ENCODE measurements at places on chromosomes 16 and 17.

DNA sequence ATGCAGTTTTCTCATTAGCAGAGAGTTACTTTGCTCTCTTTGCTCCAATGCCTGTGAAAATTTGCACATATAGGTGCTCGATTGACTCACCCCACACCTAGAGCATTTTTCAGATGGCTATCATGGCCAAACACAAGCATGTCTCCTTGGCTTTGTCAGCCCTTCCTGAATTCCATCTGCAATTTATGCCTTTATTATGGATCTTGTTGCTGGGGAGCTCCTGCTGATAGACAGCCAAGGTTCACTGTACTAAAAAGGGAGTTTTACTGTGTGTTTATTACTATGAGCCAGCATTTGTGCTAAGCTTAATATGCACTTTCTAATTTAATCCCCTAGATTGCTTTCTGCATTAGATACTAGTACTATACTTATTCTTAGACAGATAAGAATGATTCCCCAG lies 93.3 kb downstream of the TOX3 start:
- no peak for DNase-seq

- no peak for DNase-seq
These were observed 124.3 kb upstream of the MED13 start for GRCh38 chr17:62189377-62189776.

- no peak for DNase-seq
These were observed 82.1 kb upstream of the NOL11 start for GRCh38 chr17:67635681-67636080.

DNA sequence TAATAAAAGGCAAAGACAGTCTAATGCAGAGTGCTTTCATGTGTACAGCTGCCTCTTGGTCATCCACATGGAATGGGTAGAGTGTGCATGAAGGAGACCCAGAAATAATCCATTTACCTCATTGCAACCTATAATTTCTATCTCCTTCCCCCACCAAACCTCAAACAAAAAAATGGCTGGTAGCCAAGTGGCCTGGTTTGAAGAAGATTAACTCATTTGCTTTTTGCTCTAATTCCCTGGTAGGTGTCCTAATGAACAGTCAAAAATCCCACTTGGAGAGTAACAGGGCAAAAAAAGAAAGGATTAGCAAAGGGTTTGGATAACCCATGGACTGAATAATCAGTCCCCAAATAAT lies 13.0 kb upstream of the LYRM9 start:
- DNase-seq: peak; percentile 23

DNA sequence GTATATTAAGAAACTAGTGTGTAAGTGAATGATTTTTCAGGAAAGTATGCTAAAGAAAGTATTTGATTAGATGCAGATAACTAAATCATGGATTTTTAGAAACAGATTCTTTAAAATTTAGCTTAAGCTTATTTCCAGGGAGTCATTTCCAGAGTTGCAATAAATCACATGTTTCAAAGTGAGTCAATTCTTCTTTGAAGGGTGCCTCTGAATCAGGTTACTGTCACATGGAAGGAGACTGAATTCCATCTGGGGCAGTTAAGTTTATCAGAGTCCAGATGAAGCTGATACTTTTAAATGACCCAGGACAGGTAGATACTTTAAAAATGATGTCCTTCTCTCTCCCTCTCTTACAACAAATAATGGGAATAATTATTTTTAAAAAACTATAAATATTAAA lies 5.0 kb downstream of the MFSD11 start:
- DNase-seq: no peak

- no peak for DNase-seq
These were observed 3.9 kb downstream of the GCGR start for GRCh38 chr17:81807839-81808238.

GRCh38 chr16:558298-559020 lies 1.7 kb upstream of the PRR35 start:
- DNase-seq: no peak

DNA sequence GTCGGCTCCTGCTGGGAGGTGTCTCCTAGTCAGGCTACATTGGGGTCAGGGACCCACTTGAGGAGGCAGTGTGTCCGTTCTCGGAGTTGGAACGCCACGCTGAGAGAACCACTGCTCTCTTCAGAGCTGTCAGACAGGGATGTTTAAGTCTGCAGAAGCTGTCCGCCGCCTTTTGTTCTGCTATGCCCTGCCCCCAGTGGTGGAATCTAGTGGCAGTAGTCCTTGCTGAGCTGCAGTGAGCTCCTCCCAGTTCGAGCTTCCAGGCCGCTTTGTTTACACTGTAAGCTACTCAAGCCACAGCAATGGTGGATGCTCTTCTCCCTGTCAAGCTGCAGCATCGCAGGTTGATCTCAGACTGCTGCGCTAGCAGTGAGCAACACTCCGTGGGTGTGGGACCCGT lies 36.0 kb downstream of the ITFG1 start:
- DNase-seq: no peak

DNA sequence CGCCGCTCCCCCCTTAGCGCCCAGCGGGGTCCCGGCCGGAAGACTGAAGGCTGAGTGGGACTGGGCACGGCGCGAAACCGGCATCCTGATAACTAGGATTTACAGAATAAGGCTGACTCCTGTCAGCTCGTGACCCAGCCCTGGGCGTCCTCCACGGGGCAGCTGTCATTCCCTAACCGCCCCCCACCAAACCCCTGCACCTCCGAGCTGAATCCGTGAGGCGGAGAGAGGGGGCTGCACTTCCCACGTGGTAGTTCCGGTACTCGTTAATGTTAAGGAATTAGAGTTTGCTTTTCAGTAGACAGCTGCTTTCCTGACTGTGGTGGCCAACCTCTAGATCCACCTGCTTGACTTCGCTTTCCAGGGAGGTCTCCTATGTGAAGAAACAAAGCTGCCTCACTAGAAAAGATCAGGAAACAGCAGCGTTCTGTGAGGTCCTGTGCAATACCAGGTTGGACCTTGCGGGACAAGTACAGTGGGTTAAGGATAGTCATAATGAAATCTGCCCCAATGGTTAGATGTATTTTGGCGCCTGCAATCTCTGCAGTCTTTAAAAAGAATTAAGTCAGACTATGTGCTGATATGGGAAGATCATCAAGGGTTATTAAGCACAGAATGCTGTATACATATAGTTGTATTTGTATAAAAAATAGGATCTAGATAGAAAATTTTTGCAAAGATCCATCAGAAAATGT lies 1.1 kb upstream of the WBP2 start:
- no peak for DNase-seq

DNA sequence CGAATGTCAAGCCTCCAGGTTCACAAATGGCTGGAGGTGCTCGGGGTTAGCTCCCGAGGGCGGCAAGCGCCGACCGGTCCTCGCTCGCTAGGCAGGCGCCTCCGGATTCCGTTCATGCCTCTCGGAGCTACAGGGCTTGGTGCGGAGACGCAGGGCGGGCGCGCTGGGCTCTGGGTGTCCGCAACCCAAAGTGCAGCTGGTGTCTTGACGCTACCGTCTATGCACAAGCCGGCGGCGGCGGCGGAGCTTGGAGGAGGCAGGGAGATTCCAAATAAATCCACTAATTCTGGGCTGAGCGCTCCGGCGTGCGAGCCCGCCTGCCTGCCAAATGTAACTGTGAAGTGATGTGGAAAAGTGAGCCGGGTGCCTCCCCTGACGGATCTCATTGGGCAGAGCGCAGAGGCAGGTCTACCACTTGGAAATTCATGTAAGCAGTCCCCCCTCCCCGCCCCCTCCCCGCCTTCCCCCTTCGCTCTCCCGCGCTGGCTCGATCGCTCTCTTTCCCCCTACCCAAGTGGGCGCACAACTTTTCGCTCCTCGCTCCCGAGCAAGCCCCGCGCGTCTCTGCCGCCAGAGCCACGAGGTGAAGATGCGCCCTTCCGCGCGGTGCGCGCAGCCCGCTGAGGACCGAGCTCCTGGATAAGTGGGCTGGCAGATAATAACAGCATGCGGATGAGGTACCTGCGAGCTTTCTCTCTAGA lies at the start of gene CDH8:
TSS of gene CDH8 (minus strand) at position 338 of the 701 bp plus-strand sequence. CDS start 15,035 bp downstream, outside the sequence.
- DNase-seq: peak; percentile 27

GRCh38 chr16:2278272-2278608 lies 10.3 kb upstream of the RNPS1 start:
- DNase-seq: no peak

DNA sequence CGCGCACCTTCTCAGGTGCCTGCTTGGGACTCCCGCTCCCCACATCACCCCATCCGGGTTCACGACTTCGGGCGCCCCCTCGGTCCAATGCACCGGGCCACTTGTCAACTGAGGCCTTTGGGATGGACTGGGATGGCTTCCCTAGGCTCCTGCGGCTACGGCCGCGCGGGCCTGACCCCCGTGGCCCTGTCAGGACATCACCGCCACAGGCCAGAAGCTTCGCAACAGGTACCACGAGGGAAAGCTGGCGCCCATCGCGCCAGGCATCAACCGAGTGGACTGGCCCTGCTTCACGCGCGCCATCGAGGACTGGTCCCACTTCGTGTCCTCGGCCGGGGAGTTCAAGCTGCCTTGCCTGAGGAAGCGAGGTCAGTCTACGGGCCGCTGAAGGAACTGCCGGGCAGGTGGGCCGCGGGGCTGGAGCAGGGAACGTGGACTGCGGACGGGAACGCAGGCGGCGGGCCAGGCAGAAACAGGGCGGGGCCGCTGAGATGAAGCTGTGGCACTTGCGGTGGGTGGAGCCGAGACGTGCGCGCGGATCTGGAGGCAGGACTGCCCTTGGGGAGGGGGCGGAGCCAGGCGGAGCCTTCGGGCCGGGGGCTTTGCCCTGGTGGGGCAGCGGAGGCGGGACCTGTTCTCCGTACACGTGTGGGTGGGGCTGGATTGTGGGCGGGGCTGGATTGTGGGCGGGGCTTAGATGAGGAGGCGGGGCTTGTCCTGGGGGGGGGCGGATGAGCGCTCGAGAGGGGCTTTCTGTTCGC lies 13.7 kb upstream of the CNGB1 start:
- no peak for DNase-seq

DNA sequence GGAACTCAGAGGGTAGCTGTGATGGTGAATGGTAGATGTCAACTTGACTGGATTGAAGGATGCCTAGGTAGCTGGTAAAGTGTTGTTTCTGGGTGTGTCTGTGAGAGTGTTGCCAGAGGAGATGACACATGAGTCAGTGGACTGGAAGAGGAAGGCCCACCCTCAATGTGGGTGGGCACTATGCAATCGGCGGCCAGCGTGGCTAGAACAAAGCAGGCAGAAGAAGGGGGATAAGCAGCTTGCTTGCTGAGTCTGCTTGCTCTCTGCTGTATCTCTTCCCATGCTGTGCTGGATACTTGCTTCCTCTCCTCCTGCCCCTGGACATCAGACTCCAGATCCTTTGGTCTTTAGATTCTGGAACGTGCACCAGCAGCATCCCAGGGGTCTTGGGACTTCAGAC lies 128.1 kb downstream of the AIPL1 start:
- DNase-seq: no peak

DNA sequence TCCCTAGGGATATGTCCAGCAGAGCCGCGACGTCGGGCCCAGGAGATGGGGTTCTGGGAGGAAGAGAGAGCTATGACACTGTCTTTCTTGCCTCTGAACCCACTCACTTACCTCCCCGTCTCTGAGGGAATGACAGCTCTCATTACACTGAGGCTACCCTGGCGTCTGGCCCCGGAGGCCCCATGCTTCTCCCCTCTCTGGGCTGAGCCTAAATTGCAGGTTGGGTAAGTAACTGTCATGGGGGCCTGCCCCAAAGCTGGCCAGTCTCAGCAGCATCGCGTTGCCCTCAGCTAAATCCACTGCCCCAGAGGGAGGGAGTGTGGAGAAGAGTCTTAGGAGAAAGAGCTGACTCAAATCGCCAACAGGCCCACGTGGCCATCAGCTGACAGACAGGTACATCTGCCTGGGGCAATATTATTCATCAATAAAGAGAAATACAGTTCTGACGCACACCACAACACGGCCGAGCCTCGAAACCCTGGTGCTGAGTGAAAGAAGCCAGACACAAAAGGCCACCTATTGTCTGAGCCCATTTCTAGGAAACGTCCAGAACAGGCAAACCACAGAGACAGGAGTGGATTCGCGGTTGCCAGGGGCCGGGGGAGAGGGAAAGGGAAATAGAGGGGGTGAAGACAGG lies 156.4 kb downstream of the C16orf95 start:
- DNase-seq: no peak

GRCh38 chr16:82252582-82252981 lies 82.6 kb upstream of the MPHOSPH6 start:
- DNase-seq: no peak

GRCh38 chr16:86964796-86965241 lies 352.4 kb downstream of the C16orf95 start:
- DNase-seq: no peak

- DNase-seq: no peak
These were observed 135.5 kb upstream of the WSB1 start for GRCh38 chr17:27158382-27158781.

DNA sequence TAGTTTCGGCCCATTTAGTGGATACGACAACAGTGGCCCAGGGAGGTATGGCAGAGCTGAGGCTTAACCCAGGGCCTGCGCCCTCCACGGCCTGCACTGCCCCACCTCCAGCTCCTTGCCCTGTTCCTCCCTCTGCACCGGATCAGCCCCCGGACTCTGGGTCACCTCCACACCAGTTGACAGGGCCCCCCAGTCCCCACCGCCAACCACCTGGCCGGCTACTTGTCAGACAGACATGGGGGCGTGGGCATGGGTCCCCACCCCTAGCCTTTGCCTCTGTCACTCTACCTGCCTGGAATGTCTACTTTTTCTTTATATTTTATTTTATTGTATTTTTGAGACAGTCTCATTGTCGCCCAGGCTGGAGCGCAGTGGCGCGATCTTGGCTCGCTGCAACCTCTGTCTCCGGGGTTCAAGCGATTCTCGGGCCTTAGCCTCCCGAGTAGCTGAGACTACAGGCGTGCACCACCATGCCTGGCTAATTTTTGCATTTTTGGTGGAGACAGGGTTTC lies 3.0 kb upstream of the ACTG1 start:
- no peak for DNase-seq

- DNase-seq: no peak
These were observed 6.1 kb downstream of the PECAM1 start for GRCh38 chr17:64384253-64385186.

- DNase-seq: no peak
These were observed 1.2 kb upstream of the MIF4GD start for GRCh38 chr17:75271955-75272847.

DNA sequence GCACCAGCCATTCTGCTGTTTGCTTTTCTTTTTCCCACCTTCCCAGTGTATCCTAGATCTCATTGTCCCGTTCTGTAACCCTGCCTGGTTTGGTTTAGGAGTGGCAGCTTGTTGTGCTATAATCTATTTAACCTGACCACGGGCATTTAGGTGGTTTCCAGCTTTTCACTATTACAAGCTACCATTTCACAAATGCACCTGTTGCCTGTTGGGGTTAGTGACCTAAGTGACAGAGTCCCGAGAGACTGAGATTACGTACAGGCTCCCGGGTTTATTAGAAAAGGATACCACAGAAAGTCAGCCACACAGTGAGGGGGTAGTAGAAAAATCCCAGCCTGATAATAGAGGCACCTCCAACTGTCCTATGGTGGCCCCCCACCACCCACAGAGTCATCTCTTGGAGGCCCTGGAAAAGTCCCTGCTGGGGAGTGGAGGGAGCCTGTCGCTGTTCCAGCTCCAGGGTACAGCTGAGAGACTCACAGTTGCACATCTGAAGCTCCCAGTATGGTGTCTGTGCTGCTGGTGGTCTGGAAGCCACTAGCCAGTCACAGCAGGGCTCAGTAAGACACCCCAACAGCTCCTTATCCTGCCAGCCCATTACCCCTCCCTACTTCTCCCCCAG lies 21.2 kb downstream of the CLEC16A start:
- no peak for DNase-seq
